ENCODE measurements at places on chromosomes 3 and 15.

GRCh38 chr3:106161246-106161645 lies 292.4 kb upstream of the CBLB start:
- DNase-seq = no peak

DNA sequence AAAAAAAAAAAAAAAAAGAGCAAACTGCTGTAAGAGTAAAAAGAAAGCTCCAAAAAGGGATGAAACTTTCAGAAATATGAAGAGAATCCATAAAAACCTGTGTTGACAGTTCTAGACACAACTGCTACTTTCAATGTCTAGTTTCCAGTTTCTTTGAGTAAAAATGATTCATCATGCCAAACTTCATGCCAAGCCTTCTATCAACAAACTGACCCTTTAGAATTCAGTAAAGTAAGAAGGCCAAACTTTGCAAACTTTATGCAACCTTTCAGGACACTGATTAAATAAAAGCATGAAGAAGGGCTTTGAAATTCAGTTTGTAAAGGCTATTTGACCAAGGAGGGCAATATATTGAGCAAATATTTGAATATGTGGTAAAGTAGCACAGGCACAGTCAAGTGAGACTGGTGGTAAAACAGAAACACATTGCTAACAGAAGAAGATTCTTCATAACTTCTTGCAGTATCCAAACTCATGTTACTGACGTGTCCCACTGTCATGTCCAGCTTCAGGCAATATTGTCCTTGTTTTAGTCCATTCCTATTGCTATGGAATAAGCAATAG lies 56.3 kb upstream of the CFAP20DC start:
- no peak for DNase-seq

- no peak for DNase-seq
Measured at GRCh38 chr3:38251197-38251596, 14.4 kb upstream of the SLC22A13 start.

- DNase-seq = no peak
Measured at GRCh38 chr15:60763688-60764087, 284.7 kb upstream of the ICE2 start.

GRCh38 chr3:89184151-89184995 lies 77.0 kb downstream of the EPHA3 start:
- DNase-seq = no peak

DNA sequence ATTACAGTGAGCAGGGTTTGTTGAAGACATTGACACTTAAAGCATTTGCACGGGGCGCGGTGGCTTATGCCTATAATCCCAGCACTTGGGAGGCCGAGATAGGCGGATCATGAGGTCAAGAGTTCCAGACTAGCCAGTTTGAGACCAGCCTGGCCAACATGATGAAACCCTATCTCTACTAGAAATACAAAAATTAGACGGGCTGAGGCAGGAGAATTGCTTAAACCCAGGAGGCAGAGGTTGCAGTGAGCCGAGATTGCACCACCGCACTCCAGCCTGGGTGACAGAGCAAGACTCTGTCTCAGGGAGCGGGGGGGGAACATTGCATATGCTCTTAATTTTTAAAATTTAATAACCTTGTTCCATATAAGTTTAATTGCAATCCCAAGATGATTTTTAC lies 11.9 kb downstream of the STT3B start:
- DNase-seq = no peak

- no peak for DNase-seq
Measured at GRCh38 chr15:69802432-69802831, 295.3 kb downstream of the TLE3 start.

DNA sequence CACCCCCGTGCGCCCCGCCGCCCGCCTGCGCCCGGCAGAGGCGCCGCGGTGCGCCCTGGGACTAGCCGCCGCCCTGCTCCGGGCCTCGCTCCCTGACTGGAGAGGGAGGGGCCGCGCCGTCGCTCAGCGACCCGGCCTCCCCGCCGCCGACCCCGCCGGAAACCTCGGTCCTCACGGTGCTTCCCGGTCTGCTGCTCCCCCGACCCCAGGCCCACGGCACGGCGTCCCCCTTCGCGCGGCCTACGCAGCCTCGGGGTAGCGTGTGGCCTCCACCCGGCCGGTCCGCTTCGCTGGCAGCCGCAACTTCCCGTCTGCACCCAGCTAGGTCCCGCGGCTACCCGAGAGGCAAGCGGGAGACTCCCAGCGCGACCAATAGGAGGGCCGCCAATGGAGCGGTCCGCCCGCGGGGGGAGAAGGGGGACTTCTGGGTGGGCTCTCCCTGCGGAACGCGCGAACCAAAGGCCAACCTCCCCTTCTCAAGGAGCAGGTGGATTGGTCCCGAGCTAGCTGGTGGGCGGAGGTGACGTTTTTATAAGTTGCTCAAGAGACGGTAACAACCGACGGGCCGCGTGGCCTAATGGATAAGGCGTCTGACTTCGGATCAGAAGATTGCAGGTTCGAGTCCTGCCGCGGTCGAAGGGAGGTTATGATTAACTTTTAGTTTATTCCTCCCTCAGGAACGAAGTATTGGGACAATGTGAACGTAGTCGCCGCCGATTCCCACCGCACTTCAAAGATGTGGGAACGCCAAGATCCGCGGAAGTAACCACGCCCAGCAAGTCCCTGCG lies at the start of gene POLG:
Gene POLG, minus strand, starts transcription at position 315 of the 788 bp plus-strand sequence. CDS start 1,070 bp downstream, outside the sequence.
- DNase-seq = peak; percentile 99

DNA sequence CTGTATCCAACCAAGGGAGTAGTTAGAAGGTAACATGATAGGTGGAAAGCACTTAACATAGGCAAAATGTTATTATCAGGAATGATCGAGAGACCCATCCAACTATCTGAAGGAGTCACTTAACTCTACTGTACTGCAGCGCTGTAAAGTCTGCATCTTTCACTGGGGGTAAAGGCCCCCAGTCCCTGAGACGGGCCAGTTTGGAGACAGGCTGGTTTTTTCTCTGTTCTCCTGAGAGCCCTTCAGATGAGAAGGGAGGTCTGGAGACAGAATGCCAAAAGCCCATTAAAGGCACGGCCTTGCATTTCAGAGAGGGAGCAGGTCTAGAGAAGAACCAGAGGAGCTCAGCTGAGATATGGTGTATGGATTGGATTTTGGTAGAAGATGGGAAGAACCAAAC lies 71.3 kb upstream of the CGNL1 start:
- no peak for DNase-seq

GRCh38 chr3:48938689-48939088 lies 20.0 kb downstream of the ARIH2 start:
- DNase-seq = no peak

GRCh38 chr3:51729042-51729633 lies 22.3 kb downstream of the GRM2 start:
- DNase-seq = no peak

DNA sequence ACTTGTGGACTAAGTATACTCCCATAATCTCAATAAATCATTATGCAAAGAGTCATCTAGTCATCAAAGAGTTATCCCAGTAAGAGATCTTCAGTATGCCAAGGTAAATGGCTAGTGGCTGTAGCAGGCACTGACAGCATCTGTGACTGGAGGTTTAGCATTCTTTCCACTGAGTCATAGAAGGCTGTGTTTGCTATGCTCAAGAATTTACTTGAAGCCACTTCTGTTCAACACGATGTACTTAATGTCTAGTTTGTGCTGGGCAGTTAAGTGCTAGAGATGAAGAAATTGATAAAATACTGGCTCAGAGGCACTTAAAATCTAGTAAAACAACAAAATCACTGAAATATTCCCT lies 13.0 kb downstream of the ZBED2 start:
- DNase-seq = no peak

DNA sequence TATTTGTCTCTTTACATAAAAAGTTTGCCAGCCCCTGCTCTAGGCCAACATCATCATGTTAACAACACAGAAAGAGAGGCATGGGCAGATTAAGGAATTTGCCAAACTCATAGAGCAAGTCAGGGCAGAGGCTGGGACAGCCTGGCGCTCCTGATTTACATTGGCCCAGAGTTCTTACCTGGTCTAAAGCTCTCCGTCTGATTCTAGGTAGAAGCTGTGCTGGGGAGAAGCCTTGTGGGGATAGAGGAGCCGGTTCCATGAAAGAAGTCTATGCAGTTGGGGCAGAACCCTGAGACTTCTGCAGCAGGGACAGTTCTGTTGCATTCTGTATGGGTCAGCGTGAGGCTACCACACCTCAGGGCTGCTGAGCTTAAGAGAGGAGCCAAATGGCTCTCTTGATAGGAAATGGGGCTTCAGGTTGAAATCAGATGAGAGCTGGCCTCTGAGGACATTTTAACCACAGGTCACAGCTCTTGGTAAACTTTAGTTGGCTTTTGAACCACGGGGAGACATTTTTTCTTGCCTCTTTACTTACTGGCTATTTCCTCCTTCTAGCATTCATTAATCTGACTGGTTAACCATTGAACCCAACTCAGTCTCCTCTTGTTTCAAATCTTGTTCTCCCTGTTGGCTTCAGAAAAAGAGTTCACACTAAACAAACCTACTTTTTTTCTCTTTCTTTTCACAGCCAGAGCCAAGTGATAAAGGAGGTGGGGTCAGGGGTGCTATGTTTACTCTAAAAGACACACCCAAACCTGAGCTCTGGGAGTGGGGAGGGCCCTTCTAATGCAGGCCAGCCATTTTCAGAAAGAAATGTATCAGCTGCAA lies 250.7 kb downstream of the OPA1 start:
- no peak for DNase-seq

DNA sequence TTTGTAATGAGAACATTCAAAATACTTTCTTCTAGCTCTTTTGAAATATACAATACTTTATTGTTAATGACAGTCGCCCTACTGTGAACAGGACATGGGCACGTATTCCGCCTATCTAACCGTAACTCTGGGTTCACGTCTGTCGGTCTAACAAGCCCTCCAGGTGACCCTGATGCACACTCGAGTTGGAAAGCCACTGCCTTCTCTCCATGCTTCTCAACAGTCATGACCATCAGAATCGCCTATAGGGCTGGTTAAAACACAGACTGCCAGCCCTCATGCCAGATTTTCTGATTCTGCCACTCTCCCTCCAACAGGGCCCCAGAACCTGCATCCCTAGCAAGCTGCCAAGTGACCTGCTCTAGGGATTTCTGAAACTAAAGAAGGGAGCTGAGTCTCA lies 140.2 kb downstream of the FOXP1 start:
- DNase-seq = no peak

GRCh38 chr15:47570881-47571640 lies 146.2 kb upstream of the SEMA6D start:
- no peak for DNase-seq

- DNase-seq = no peak
Measured at GRCh38 chr3:212432-212831, 15.9 kb downstream of the CHL1 start.

DNA sequence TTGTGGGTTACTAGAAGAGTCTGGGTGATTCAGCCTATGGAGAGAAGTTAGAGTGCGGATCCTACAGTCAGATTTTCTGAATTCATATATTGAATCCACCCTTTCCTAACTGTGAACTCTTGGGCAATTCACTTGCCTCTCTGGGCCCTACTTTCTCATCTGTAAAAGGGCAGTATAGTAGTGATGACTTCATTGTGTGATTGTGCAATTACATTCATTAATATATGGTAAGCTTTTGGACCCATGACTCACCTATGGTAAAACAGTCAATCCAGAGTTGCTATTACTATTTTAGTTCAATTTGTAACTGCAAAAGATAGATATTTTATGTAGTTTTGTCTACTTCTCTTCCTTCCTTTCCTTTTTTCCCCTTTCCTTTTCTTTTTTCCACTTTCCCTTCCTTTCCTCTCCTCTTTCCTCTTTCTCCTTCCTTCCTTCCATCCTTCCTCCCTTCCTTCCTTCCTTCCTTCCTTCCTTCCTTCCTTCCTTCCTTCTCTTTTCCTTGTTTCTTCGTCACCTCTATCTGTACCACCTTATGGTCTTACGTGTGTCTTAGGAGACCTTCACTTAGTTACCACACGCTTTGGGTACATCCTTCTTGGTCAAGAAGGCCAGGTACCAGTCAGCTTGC lies 37.0 kb downstream of the GMNC start:
- no peak for DNase-seq

DNA sequence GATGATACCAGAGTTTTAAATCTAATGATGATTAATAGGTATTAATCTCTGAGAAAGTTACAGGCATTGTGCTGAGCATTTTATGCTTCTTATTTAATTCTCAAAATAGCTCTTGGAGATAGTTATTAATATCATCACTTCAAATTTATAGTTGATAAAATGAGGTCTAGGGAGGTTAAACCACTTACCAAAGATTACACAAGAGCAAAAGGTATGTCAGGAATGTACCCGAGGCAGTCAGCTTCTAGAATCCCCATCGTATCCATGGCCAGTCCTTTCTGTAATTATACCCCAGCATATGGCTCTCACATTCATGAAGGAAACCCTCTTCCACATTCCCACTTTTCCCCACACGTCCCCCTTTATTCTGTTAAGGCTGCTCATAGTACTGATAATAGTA lies 421.3 kb downstream of the PYDC2 start:
- DNase-seq = no peak

DNA sequence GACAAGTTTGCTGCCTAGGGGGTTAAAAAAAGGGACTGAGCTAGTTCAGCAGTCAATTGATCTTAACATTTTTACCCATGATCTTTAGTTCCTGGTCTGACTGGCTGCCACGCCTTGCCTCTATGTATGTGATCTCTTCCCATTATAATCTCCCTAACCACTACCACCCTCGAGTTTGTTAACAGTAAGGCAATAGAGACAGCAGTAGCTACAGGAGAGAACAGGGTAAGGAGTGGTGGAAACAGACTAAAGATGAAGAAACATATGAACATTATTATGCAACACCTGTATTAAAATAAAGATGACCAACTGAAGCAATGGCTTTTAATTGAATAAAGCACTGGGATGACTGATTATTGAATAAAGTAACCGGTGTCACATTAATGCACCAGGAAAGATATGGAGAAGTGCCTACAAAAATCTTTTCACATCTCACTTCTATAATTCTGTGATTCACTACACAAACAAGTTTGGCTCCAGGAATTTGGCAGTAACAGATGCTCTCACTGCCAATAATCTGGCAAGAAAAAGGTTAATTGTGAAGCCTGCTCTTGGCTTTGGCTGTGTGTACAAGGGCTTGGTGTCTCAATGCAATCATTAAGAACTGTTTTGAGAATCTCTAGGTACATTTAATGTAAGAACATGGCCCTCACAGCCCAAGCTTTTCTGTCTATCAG lies 95.7 kb downstream of the HHLA2 start:
- DNase-seq = no peak

DNA sequence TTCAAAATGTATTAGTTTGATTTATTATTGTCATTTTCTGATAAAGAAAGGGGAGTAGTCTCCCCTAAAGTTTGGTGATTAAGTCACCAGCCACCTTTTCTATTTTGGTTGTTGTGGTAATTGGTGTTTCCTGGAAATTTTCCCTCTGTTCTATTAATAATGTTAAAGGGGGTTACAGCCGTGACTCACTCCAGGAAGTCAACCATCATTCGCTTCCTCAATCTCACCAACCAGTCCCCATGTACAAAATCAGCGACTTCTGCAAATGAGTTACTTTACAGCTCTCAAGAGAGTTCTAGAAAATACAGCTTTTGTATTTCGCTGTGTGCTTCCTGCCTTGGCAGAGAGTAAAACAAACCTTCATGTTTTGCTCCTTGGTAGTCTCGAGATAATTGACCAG lies 285.1 kb downstream of the LPP start:
- DNase-seq = no peak

DNA sequence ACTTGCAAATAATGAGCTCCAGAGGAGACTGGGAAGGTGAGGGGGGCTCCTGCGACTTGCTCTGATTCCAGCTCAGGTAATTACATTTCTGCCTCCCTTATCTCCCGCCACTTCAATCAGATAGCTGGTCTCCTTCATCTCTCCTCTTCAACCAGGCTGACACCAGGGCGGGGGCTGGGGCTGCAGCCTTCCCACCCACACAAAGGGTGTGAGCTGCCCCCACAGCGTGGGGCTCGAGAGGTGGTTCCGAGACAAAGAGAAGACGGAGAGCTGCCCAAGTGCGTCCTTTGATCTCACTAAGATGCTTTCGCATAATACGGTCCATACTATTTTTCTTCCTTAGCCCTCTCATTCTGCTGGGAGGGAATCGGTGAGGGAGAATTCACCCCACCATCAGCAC lies 139.7 kb downstream of the NSMCE3 start:
- DNase-seq = no peak
